Brain (organoid and tissue), 16 donors: ENCODE measurements at places on chromosomes 2 and 18.
A peak's percentile ranks its signal among the peaks of the same experiment; 100 is the strongest.

GRCh38 chr2:46356991-46357390 is 59.8 kb downstream of the EPAS1 start:
- no peak for DNase-seq

DNA sequence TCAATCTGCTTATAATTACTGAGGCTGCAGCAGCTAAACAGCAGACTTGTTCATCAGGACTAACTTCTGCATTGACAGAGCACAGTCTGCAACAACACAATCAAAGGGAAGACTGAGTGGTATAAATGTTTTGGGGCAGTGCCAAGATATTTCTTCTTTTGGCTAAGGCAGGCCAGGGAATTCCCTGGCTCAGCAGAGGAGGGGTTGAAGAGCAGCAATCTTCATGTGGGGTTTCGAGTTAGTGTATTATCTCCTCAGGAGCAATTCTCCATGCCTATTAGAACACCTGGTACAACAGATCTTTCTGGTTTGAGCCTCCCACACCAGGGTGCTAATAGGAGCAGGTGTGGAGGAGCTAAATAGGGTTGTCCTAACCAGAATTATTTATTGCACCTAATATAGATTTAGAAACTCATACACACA is 103.0 kb upstream of the STK17B start:
- DNase-seq: peak; percentile 40

DNA sequence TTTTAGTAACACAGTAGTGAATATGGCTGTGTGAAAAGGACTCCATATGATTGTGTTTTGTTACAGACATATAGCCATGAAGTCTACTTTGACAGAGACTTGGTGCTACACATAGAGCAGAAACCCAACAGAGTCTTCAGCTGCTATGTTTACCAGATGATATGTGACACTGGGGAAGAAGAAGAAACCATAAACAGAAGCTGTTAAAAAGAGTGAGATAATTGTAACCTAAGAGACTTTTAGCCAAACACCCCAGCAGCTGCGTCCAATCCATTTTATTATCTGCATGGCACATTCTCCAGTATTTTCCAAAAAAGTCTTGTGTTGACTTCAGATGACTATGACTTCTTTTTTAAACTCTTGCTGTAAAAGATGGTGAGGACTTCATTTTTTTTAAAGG is 41.4 kb upstream of the CYBRD1 start:
- no peak for DNase-seq

- no peak for DNase-seq
These were observed 105.0 kb downstream of the AP1S3 start for GRCh38 chr2:223732346-223732745.

DNA sequence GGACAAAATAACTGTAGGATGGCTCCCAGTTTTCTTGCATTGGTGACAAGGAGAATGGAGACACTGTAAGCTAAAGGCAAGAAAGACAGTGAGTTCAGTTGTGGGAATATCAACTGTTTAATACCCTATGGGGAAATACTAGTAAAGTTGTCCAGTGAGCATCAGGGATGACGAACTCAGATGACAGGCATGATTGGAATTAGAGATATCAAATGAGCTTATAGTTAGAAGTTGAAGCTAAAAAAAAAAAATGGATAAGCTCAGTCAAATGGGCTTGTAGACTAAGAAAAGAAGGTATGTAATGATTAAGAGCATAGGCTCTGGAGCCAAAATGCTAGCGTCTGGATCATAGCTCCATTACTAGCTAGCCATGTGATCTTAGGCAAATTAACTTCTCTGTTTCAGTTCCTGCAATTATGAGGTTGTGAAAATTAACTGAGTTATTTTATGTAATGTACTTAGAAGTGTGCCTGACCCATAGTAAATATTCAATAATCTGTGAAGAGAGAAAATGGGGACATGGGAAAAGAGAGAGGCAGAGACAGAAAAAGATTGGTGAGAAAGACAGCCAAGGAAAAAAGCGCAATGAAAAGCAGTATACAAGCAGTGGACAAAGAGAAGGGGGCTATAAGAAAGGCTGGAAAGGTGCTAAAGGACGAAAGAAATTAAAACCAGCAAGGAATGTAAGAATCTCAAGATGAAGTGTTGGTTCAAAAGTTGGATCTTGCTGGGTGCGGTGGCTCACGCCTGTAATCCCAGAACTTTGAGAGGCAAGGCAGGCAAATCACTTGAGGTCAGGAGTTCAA is 95.7 kb upstream of the SLC39A10 start:
- DNase-seq: no peak

DNA sequence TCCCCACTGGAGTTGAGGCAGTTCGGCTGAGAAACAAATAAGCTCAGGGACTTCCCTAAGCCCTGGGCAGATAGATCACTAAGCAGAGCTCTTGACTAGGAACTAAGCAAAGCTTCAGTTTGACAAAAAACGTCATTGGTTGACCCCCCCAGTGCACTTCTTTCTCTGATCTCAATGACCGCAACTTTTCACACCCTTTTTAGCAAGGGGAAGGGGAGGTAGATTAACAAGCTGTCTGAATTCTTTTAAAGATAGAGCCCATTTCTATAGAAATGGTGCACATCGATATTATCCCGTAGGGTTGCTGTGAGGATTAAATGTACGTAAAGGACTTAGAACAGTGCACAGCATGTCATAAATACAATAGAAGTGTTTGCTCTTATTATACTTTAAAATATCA is 42.5 kb downstream of the PIEZO2 start:
- no peak for DNase-seq
